ENCODE measurements at places on chromosomes 11 and 22.

DNA sequence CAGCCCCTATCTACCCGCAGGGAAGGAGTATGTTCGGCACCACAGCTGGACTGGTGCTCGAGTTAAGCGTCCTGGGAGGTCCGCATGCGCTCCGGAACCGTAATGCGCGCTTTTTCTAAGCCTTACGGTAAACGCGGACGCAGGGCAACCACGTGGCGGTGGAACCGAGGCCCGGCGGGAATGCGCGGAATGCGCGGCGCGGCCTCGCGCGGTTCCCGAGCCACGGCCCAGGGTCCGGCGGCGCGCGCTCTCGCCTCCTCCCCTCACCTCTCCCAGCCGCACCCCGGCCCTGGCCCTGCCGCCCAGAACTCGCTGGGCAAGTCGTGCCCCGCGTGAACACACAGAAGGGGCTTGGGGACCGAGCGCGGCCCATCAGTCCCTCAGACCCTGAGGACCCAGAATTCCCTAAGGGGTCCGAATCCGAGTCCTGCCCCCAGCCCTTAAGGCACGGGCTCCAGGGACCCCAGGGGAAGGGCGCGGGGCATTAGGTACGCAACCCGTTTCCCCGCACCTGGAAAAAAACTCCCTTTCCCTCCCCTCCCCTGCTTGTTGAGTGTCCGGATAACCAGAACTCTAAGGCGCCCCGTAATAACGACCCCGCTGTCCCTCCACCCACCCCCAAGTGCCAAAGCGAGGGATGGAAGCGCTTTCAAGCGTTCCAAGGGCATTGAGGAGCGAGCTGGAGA, 4.3 kb upstream of the CCND1 start:
- no peak for DNase-seq

DNA sequence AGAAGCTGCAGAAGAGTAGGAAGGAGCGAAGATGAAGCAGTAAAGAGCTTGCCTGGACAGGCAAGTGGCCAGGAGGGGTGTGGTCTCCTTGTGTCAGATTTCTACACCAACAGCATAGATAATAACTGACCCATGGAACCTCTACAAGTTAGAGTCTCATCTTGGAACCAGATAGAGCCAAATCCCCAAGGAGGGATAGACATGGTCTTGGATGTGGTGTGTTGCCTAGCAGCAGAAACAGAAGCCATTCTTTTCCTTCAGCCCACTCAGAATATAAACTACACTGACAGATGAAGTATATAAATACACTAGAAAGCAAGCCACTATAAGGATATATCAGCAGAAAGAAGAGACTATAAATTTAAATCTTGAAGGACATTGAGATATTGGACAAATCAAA, 4.3 kb upstream of the CARD16 start:
- no peak for DNase-seq

GRCh38 chr11:13292970-13293369, 15.4 kb downstream of the BMAL1 start:
- no peak for DNase-seq

- DNase-seq: no peak
These were observed 68.9 kb downstream of the MTMR3 start for GRCh38 chr22:29951791-29952413.

- no peak for DNase-seq
These were observed at the start of gene SULT4A1 for GRCh38 chr22:43862074-43862881. Gene SULT4A1 (minus strand): TSS chr22:43862513. CDS start chr22:43862382, 131 bp downstream.

DNA sequence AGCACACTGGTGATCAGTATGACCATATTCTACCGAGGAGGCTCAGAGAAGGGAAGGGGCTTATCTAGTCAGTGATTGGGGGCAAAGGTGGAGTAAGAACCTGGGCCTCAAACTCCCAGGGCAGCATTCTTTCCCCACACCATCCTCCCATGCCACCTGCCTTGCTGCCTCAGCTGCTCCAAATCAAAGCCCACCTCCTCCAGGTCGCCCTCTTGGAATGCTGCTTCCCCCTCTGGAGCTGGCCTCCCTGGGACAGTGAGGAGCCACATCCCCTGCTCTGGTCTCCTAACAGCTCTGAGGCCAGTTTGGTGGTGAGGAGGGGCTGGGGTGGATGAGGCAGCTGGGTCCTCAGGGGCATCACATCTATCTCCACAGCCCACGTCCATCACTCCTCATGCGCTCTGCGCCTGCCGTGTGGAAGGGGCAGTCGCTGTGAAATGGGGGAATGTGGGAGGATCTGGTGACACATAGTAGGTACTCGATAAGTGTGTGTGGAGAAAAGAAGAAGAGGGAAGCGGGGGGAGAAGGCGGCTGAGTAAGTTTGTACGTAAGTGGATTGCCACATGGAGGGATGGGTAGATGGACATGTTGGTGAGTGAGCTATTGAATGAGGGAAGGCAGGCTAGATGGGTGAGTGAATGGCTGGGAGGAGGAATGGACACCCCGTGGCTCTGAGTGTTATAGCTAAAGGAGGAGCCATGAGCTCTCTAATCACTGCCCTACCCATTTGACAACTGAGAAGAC, 16.1 kb upstream of the ARHGEF17 start:
- no peak for DNase-seq

GRCh38 chr22:29225422-29226090, 19.9 kb downstream of the EMID1 start:
- no peak for DNase-seq

- no peak for DNase-seq
These were observed 13.1 kb downstream of the WNT11 start for GRCh38 chr11:76193219-76193618.

GRCh38 chr22:20490941-20491307, 4.7 kb downstream of the KLHL22 start:
- no peak for DNase-seq

GRCh38 chr11:17298302-17298701, 21.8 kb downstream of the NUCB2 start:
- DNase-seq: no peak

DNA sequence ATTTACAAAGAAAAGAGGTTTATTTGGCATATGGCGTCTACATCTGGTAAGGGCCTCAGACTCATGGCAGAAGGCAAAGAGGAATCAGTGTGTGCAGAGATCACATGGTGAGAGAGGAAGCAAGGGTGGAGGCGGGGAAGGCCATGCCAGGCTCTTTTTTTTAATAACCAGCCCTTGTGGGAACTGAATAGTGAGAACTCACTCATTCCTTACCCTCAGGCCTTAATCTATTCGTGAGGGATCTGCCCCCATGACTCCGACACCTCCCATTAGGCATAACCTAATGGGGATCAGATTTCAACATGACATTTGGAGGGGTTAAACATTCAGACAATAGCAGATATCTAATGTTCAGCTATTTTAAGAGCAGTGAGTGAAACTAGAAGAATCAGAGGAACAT, 55.7 kb downstream of the ATM start:
- DNase-seq: no peak

- no peak for DNase-seq
These were observed 54.5 kb downstream of the PPME1 start for GRCh38 chr11:74225565-74225964.

GRCh38 chr11:93444617-93445073, 98.5 kb downstream of the SMCO4 start:
- DNase-seq: peak; percentile 26

GRCh38 chr11:126660321-126660720, 304.8 kb downstream of the ST3GAL4 start:
- no peak for DNase-seq

DNA sequence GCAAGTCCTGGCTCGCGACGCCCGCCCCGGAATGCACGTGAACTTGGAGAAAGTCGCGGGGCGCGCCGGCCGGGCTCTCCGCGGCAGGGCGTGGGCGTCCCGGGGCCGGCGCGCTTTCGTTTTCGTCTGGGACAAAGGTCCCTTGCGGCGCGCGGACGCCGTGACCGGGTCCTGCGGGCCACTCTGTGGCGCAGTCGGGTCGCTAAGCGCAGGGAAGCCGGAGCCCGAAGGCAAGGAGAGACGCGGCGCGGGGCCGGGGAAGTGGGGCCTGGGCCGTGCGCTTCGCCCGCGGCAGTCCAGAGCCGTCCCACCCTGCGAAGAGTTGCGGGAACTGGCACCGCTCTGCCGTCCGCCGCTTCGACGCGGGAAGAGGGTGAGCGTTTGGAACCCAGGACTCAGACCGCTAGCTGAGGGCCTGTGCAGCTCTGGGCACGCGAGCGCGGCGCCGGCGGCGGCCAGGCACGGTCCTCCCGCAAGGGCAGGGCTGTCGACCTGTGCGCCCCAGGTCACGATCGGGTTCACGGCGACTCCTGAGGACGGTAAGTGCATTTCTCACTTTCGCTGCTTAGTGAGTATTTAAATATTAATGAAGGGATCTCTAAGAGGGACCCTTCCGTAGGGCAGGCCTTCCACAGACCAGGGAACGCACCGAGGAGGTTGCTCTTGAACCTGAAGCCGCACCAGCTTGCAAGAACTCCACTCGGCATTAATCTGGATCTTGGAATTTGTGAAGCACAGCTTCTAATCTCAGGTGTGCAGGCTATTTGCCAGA, 78.0 kb upstream of the PPARA start:
- no peak for DNase-seq

DNA sequence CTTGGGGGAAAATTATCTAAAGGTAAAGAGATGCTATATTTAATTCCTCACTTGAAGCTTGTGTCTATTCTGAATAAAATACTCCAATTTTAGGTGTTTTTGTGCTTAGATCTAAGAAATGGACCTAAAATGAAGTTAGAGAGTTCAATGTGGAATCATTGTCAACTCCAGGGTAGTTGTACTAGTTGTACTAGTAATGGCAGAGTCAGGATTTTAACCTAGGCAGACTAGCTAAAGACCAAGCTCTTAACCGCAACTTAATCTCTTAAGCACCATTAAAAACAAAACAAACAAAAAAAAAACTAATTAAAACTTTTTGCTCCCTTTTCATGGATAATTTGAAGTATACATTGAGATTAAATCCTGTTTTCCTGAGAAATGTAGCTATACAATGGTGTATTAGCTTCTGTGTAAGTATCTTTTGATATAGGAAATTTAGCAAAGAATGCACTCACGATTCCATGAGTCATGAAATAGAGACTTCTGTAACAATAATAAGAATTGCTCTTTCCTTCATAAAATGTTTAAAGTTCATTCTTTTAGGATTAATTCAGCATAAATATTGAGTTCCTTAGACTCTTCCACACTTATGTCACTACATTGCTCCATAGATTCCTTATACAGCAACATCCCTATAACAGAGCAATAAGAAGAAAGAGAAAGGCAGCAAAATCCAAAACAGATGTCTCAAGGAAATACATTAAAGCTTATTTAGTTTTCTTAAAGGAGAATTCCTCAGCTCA, 26.5 kb upstream of the SOX6 start:
- no peak for DNase-seq

DNA sequence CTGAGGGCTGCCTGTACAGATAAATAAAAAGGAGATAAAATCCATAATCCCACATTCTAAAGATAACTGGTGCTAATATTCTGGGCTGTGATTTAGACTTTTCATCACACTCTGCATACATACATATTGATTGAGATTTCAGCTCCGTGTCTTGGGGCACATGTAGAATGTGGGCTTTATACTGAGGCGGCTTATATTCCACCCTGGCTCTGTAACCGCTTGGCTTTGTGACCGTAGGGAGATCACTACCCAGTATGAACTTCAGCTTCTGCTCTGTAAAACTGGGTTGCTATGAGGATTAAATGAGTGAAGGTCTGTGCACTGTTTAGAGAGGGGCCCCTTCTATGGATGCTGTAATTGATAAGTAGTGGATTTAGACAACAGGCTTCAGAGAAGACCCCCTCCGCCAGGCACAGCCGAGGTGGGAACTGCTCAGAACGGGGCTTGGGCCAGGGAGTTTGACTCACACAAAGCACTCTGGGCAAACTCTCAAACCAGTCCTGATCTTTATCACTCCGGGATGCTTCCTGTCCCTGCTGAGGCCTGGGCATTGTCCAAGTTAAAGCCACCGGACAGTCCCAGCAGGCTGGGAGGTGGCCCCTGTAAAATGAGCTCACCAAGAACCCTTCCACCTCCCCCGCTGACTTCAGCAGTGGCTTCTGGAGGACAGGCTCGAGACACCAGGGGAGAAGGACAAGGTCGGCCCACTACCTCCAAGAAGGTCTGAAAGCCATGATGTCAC, 17.2 kb downstream of the KIAA1671 start:
- no peak for DNase-seq

DNA sequence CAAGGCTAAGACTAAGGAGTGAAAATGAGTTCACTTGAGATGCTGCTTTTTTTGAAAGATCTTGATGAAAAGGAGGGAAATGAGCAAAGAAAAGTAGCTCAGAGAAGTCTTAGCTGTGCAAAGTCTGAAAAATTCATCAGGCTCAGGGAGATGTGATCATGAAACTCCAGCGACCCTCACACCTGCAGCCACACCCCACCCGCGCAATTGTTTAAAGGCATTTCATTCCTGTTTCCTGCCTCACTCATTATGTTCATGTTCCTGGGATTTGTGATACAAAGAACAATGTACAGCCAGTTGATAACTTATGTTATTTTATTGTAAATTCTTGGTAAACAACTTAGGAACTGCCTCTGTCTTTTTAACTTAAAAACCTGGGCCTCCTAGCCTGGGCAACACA, 8.7 kb upstream of the GSTP1 start:
- no peak for DNase-seq

GRCh38 chr11:47924184-47924691, 56.1 kb upstream of the PTPRJ start:
- no peak for DNase-seq

Measured in thymus (tissue), 14 donors.